ENCODE measurements at places on chromosomes 5 and 9. TPM values are rescaled to one million over a fixed set of nuclear protein-coding genes. Genes with fewer than 3 reads are reported as not detected.

The PCDHB3 gene
- 5.3 TPM for total RNA-seq

The TAF1L gene
- not detected for total RNA-seq

The MSX2 gene
- total RNA-seq, result 0.47 TPM

The LCN10 gene
- 0.47 TPM for total RNA-seq

The SURF2 gene
- 22.6 TPM for total RNA-seq

The NPR3 gene
- 27.6 TPM for total RNA-seq

The NKD2 gene
- total RNA-seq, result 36.5 TPM

The TAF11L7 gene
- total RNA-seq, result not detected

Data from metanephros (tissue), 2 donors.